ENCODE measurements at places on chromosomes 6 and 20.

DNA sequence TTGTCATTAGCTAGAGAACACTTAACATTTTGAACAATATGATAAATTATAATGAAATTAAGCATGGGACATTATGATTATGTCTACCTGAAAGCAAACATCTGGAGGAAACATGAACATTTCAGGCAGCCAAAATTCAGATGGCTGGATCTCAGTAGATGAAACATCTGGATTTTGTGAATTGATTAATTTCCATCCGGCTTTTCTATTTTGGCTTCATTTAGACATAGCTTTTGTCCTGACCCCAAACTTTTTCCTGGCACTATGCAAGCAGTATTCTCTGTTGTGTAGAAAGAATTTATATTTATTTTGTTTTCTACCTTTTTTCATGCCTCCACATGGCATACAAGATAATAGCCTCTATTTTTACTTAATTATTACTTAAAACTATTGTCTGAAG, 186.3 kb downstream of the OGFRL1 start:
- no peak for DNase-seq

GRCh38 chr20:53227523-53227922, 255.4 kb downstream of the TSHZ2 start:
- no peak for DNase-seq

DNA sequence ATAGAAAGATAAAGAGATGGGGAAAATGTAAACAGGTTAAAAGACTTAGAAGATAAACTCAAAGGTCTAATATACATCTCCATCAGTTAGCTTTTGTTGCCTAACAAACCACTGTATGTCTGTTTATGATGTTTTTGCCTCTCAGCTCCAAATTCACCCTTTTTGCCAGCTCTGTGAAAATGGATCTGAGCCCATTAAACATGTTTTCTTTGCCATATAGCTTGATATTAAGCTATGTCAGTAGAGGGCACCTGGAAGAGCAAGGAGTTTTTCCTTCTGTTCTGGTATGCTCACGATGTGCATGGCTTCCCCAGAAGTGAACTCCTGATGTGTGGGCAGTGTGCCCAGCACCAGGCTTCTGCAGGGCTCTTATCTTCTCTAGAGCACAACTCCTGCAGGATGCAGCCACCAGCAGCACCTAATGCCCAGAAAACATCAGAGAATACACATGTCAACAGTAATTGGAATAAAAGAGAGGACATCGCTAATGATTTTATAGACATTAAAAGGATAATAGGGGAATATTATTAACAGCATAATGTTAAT, 14.6 kb upstream of the SNX9 start:
- no peak for DNase-seq

DNA sequence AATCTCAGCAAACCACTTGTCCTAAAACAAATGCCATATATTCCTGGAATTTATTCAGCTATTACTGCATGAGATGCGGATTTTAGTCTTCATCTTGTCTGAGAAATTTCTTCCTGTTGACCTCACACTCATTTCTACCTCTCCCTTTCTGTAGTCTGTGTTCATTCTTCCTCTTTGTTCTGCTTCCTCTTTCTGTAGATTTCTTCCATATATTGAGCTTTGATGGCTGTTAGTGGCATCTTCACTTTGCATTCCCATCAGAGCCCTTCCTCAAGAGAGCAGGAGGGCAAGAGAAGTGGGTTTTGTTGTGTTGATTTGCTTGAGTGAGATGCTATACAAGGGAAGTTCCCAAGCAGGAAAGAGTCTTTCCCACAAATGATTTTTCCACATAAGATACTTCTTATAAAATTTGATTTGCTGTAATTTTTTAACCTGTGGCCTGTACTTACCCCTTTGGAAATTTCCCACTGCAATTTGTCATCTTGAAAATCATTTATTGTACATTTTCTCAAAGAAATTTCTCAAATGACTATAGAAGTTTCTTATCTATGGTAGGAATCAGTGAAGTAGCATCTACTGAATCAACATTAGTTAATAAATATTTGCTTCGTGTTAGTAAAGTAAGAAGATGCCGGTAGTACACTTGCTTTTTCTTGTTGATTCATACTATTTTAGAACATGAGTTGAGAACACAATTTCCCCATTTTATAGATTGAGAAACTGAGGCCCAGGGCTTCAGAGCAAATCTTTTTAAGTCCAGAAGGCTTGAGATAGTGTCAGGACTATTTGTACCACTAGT, 43.8 kb downstream of the MAP3K4 start:
- no peak for DNase-seq

DNA sequence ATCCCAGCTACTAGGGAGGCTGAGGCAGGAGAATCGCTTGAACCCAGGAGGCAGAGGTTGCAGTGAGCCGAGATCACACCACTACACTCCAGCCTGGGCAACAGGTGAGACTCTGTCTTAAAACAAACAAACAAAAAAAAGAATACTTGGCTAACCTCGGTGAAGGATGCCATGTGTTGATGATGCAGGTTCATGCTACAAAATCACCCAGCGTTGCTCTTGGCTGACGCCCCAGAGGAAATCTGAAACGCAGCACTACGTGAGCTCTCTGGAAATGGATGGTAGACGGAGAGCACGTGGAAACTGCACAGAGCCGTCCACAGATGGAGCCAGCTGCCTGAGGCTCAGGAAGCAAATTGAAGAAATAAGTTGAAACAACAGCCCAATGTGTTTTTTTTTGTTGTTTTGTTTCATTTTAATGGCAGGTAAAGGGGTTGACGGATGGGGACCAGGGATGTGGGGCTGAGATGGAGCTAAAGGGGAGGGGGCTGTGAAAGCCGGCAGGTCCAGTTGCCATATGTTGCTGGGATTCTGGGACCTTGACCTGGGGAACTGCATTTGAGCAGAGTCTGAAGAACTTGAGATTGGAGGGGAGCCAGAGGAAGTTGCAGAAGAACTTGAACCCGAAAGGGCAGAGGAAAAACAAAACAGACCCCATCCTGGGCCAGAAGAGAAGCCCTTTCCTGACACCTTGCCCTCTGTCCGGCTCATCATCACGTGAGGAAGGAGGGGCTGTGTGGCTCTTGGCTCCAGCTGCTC, 12.8 kb upstream of the MANBAL start:
- no peak for DNase-seq

- DNase-seq = no peak
Observed at GRCh38 chr6:130713144-130713543, 114.1 kb upstream of the SMLR1 start.

DNA sequence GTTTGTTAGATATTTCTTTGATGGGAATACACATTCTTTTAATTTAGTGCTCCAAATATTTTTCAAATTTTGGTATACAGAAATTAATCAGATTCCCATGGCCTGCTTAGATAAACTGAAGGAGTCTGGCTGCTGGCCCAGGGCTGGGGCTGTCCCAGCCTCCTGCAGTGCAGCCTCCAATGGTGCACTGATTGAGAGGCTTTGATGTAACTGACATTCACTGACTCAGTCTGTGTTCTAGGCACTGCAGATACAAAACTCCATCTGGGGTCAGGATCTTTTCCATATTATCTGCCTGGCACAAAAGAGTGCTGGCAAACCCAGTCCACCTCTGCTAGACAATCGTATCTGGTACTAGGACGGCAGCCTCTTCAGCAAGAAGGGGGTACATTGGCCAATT, 64.8 kb downstream of the GRIK2 start:
- no peak for DNase-seq

DNA sequence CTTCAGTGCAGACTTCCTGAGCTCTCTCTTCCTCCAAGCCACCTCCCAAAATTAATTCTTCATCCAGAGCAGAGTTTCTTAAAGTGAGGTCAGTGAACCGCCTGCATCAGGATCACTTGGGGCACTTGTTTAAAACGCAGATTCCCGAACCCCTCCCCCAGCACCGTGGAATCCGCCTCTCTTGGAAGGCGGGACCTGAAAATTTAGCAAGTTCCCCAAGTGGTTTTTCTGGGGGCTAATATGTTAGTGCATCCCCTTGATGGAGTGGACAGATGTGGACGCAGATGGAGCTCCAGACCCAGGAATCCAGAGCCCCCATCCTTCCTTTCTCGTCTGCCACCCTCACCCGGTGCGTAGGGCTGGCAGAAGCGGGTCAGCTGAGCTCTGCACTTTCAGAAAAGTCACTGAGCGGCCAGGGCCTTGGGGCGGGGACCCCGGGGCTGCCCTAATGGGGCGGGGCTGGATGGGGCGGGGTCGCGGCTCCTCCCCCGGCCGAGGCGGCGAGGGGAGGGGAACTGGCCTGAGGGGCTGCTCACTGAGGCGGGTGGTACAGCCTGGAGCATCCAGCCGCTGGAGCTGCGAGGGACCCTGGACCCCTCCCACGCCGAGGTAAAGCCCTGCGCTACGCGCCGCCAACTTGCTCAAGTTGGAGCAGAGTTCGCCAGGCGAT, at the start of the genes DEFB124 and REM1:
Gene DEFB124 (minus strand): TSS at position 370 of the 670 bp plus-strand sequence. CDS start 2,114 bp downstream, outside the sequence.
Gene REM1 (plus strand): TSS at position 531 of the 670 bp plus-strand sequence. CDS start 1,158 bp downstream, outside the sequence.
- DNase-seq = no peak

All from activated naive CD4-positive, alpha-beta T cell (primary cell).